ENCODE measurements at places on chromosomes 5 and 9.

- no peak for DNase-seq
These were observed 58.5 kb upstream of the IER5L start for GRCh38 chr9:129236441-129237145.

GRCh38 chr9:22416692-22417060, 29.9 kb upstream of the DMRTA1 start:
- DNase-seq, result peak; percentile 10

DNA sequence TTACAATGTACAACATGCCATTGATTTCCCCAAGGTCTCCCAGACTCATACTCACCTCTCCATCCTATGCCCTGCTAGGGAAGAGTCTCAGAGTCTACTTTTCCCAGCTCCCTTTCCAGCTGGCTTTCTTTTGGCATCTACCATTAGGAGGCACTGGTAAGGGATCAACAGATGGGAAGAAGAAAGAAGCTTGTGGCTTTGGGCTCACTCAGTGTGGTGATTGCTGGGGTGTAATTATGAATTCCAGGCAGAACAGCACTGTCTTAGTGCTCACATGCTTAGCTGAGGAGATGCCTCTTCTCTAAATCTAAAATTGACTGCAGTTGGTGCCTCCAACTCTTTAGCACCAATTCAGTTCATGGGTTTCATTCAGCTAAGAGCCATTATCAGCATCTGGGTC, 330.0 kb downstream of the PSAT1 start:
- DNase-seq, result no peak

DNA sequence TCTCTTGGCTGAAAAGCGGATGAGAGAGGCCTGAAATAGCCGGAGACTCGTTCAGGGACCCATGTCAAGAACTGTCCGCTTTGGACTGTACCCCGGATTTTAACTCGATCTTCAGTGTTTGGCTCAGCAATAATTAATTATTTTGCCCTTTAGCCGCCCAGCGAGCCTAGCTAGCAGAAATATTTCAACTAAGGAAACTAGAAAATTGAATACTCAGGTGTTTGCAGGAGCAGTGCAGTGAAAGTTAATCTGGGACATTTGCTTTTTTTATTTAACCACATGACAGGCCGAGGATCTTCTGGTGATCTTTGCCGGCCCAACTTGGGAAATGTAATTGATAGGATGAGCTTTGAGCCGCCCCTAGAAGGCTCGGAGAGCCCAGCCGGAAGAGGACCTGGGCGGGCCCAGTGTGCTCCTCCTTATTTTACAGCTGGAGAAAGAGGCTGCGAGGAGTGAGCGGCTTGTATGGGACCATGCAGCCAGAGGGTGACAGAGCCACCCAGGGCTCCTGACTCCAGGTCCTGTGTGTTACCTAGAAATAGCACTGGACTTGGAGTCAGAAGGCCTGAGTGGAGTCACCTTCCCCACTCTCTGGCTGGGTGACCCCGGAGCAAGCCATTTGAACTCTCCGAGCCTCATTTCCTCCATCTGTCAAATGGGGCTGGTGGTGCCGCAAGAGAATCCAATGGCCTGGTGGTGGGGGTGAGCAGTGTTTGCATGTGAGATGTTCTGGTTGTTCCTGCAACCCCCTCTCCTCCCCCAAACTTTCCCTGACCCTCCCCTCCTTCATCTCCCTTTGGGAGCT, 2.4 kb downstream of the PPARGC1B start:
- peak; percentile 42 for DNase-seq

GRCh38 chr9:104747245-104747564, 278 bp upstream of the NIPSNAP3A start:
- no peak for DNase-seq

- no peak for DNase-seq
These were observed 160.4 kb downstream of the CFAP90 start for GRCh38 chr5:7690557-7690956.

GRCh38 chr9:32841314-32841713, 58.0 kb downstream of the TMEM215 start:
- DNase-seq, result no peak

DNA sequence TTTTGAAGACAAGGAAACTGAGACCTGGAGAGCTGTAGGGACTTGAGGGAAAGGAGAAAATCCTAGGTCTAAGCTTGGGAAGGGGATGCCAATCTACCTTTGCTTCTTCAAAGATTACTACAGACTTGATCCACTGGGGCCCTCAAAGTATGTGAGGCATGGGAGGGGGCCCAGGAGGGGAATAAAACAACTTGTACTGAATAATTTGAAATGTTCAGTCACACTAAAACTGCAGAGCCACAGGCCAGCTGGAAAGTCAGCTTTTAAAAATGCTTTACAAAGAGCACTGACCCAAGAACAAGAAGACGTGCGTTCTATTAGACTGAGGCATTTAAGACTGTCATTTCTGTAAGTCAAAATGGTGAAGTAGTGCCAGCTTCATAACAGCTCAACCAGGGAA, 13.6 kb downstream of the IL33 start:
- no peak for DNase-seq

- no peak for DNase-seq
These were observed 32.8 kb upstream of the NMUR2 start for GRCh38 chr5:152437866-152438265.

GRCh38 chr9:116204252-116204882, 50.8 kb downstream of the PAPPA start:
- no peak for DNase-seq

GRCh38 chr5:74028976-74029375, 403.0 kb downstream of the ARHGEF28 start:
- no peak for DNase-seq

GRCh38 chr5:37774912-37775483, 64.8 kb downstream of the GDNF start:
- DNase-seq, result peak; percentile 67

GRCh38 chr9:110815361-110815760, 146.8 kb downstream of the MUSK start:
- DNase-seq, result no peak

GRCh38 chr5:168879929-168880328, 300.8 kb upstream of the PANK3 start:
- DNase-seq, result peak; percentile 66

- DNase-seq, result peak; percentile 23
These were observed 41.2 kb upstream of the RAPGEF1 start for GRCh38 chr9:131781069-131781468.

DNA sequence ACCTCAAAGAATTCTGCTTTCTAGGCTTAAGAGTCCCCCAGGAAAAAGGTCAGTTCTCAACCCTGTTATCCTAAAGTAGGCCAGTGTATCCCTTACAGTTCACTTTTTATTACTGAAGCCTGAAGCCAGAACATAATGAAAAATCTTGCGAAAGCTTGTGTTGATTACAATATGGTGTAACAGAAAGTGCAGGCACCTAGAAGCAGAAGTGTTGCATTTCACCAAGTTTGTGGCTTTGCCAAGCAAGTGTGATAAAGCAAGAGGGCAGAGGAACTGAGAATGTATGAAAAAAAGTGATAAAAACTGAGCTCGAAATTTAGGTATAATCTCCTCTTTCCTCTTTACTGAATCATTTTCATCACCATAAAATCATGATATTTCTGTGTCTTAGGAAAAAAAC, 26.2 kb downstream of the AGTPBP1 start:
- no peak for DNase-seq

DNA sequence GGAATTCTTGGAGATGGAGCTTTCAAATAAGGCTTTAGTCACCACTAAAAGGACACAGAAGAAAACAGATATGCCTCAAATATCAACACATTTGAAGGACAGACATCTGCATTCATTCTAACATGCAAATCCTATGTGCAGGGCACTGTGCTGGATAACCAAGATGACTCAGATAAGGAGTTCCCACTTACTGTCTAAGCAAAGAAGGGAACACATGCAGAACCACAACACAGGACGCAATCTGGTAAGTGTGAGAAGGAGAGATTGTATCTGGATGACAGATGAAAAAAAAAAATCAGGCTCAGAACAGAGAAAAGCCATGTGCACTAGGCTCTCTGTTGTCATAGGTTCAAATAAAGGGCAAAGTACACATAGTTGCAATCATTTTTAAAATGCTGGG, 42.5 kb downstream of the ELAVL2 start:
- DNase-seq, result no peak

DNA sequence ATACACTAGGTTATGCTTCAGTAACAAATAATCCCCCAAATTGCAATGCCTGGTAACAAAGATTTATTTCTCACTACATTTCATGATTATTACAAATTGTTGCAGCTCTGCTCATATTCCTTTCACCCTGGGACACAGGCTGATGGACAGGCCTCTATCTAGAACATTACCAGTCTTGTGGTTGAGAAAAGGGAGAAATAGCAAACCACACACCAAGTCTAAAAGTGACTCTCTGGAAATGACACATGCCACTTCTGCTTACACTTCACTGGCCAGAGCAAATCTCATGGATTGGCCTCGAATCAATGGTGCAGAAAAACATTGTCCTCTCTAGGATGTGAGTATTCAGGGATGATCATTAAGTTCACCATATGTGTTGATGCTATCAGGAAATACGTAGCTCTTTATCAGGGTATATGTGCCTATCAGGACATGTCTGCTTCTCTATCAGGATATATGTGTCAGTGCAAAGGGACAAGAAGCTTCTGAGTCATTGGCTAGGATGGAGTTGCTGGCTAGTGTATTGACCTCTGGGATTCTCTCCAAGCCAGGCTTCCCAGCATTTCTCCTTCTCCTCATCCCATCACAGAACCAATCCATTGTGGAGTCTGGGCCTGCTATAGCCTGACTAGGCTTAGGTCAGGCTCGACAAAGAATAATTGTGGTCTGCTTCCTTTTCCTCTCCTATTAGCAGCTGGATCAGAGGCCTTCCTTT, 91.1 kb upstream of the CEP78 start:
- no peak for DNase-seq

GRCh38 chr9:91243029-91243428, 118.7 kb downstream of the AUH start:
- DNase-seq, result no peak

GRCh38 chr5:93382188-93382825, 198.7 kb downstream of the NR2F1-AS1 start:
- no peak for DNase-seq

DNA sequence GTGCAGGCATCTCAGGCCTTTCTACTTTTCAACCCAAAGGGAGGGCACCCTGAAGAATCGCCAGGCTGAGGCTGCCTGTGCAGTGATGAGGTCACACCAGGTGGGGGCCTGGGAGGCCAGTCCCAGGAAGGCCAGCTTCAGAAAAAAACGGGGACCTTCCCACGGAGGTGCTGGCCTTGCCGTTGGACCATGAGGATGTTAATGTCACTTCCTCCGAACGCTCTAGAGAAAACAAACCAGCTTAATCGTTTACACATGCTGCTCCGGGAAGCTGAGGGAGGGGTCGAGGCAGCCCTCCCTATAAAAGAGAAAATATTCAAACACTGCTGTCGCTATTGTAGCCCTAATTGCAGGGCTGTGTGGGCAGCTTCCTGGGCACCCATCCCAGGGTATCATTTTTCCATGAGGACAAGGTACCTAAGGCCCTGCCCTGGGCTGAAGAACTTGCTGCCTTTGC, 27.0 kb downstream of the PTGES start:
- DNase-seq, result peak; percentile 37

DNA sequence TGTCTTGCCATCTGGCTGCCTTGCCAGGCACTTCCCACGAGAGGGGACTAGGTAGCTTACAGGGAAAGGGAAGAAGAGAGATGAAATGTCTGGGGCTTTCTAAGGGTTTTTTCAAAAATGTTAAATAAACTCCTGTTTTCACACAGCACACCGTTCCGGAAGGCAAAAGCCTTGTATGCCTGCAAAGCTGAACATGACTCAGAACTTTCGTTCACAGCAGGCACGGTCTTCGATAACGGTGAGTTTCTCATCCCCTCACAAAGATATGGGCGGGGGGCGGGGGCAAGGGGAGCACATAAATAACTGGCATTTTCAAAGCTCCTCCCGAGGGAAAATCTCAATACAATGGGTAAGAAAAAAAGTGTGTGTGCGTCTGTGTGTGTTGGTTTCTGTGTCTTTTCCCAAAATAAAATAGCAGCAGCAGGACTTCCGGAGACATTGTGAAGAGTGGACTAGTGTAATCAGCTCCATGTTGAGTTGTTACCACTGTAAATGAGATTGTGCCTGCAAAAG, 189.6 kb downstream of the NR3C1 start:
- DNase-seq, result no peak

DNA sequence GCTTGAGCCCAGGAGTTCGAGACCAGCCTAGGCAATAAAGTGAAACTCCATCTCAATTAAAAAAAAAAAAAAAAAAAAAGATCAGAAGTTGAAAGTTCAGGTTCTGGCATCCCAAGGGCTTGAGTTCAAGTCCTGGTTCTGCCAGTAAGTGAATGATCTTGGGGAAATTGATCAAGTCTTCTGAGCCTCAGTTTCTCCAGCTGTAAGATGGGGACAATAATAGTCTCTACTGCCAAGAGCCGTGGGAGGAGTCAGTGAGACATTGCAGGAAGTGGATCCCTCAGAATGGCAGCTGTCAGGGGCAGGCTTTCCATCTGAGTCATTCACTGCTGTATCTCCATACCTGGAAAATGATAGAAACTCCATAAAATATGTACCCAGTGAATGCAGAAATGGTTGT, 37.8 kb upstream of the FUBP3 start:
- DNase-seq, result no peak

DNA sequence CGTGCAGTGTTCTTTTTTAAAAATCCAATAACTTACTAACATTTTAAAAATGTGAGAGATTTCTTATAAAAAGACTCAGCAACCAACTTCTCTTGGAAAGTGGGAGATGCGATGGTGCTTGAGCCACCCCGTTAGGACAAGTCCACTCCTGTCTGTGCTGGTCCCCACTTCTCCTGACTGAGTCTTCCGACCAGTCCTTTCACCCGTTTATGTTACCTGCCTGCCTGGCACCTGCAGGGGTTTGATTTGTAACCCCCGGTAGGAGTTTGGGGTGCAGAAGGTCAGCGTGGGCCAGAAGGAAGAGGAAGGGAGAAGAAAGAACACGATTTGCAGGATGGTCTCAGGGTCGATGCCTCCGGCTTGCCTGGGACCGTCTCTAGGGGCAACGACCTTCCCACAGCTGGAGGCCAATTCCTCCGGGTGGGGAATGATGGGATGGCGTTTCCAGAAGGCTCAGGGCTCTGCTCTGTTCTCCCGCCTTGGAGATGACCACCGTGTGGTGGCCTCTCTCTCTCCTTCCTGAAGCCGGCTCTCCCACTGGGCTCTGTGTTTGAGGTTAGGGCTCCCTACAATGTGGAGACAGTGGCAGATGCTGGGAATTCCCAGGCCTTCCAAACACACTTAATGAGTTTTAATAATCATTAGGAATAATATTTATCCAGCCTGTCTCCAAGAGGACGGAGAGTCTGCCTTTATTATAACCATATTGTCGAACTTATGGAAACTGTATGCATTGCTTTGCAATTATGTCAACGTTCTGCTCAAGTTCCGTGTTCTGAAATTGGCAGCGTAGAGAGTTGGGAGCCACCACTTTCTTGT, 14.8 kb downstream of the COL27A1 start:
- DNase-seq, result no peak

DNA sequence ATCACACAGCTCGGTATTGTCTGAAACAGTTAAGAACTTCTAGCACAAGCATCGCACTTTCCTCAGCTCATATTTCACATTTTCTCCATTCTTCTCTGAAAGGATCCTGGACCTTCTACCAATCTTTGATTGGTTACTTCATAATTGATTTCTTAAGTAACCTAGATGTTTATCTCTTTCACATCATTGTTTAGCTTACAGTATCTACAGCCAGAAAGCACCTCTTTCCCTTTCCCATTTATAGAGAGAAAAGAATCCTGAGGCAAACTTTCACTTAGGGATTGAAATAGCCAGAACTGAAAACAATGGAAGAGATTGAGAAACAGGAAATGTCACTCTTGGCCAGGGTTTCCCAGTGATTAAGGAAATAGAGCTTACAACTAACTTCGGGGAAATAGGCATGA, 2.5 kb downstream of the IL33 start:
- DNase-seq, result peak; percentile 58

GRCh38 chr5:179368126-179368805, 23.0 kb upstream of the ADAMTS2 start:
- no peak for DNase-seq

- no peak for DNase-seq
These were observed 572 bp downstream of the ZDHHC21 start for GRCh38 chr9:14692470-14693250.
